Fibroblast of skin of back (primary cell): ENCODE measurements at places on chromosomes 7 and 10.

- DNase-seq, result no peak
These were observed 16.7 kb downstream of the LSMEM1 start for GRCh38 chr7:112497481-112497880.

DNA sequence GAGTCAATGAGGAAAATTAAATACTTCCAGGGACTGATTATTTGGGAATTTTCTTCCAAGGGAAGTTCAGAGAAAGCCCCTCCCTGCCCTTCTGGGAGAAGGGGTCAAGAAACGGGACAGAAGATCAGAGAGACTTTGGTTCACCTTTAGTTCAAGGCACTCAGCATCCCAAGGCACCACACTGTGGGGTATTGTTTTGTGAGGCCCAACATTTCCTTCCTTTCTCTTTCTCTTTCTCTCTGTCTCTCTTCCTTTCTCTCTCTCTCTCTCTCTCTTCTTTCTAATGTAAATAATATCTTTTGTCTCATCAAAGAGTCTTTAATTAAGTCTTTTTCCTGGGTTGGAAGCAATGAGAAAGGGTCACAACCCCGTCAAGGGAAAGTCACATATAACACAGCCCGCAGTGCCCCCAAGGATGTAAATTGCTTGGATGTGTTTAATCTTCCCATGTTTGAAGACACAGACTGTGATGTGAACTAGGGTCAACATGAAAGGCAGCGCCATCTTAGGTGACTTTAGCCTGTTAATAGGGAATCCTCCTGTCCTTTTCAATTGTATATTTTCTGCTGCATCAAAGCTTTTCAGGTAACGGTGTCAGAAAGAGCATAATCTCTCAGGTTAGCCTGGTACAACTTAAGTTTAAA lies 983.3 kb upstream of the C7orf33 start:
- no peak for DNase-seq

- no peak for DNase-seq
These were observed 77.9 kb upstream of the PLXNA4 start for GRCh38 chr7:132654150-132654549.

DNA sequence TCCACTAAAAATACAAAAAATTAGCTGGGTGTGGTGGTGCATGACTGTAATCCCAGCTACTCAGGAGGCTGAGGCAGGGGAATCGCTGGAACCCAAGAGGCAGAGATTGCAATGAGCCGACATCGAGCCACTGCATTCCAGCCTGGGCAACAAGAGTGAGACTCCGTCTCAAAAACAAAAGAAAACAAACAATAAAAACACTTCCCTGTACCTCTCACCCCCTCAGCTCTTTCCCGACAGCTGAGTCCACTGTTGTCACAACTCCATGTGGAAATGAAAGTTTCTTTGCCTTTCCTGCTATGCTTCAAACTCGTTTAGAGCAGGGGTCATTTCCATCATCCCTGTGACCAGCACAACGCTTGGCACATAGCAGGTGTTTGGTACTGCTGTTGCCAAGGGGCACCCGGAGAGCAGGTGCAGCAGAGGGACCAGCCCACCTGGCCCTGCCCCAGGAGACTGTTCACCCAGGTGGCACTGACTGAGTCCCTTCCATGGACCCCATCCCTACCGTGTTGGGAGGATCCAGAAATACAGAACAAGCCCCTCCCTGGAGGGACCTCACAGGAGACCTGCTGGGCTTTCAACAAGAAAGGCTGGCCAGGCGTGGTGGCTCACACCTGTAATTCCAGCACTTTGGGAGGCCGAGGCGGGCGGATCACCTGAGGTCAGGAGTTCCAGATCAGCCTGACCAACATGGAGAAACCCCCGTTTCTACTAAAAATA lies 4.9 kb downstream of the TMEM130 start:
- DNase-seq, result no peak

GRCh38 chr7:150341263-150342120 lies at the start of gene RARRES2:
Gene RARRES2, minus strand, starts transcription at chr7:150341629. Its CDS starts 1,020 bp downstream, at chr7:150340609.
- no peak for DNase-seq

GRCh38 chr7:107661081-107661864 lies 645 bp downstream of the SLC26A4 start:
- peak; percentile 41 for DNase-seq

DNA sequence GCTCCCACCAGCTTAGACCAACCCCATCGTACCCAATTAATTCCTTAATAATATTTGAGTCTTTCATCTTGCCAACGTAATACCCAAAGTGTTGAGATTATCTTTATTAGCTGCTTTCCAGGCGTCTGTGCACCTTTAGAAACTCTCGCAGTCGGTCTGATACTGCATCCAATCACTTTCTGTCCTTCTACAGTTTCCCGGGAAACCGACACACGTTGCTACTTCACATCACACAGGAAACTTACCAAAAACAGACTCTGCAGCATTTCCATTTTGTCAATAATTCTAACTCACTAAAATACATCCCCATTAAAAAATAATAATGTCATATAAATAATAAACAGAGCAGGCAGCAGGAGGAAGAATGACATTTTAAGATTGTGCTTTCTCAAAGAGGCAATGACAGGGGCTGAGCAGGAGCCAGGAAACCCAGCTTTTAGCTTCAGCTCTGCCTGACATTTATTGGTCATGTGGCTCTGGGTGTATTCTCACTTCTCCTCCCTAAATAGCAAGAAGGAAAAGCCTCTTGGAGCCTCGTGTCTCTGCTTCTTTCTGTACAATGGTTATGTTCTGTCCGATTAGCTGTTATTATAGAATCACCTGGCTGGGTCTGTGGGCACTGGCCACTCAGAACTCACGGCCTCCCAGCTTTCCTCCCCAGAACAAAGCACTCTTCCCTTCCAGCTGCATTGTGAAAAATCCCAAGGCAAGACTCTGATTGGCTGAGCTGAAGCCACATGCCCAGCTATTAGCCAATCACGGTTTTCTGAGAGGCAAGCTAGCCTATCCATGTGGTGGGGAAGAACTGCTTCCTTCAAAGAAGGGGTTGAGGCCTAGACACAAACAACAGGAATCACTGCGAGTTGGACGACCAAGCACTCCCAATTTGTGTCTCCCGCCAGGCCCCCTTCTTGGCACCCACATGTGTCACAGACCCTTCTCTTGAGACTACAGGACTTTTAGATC lies 424.7 kb upstream of the FOXK1 start:
- no peak for DNase-seq

GRCh38 chr7:38542156-38542555 lies 89.0 kb downstream of the AMPH start:
- peak; percentile 51 for DNase-seq

GRCh38 chr7:106167439-106168136 lies 55.5 kb upstream of the SYPL1 start:
- DNase-seq, result no peak

DNA sequence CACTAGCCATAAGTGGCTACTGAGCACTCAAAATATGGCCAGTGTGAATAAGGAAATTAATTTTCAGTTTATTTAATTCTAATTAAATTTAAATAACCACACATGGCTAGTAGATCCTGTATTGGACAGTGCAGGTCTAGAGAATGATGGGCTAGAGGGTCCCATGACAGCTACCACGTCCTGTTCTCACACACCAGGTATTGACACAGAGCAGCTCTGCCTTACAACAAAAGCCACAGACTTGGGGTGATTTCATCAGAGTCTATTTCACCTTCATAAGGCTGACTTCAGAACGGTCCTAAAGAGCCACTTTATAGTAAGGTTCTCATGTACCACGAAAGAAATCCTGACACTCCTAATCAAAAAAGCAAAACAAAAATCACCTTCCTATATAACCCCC lies 111.3 kb downstream of the UBE2H start:
- no peak for DNase-seq

DNA sequence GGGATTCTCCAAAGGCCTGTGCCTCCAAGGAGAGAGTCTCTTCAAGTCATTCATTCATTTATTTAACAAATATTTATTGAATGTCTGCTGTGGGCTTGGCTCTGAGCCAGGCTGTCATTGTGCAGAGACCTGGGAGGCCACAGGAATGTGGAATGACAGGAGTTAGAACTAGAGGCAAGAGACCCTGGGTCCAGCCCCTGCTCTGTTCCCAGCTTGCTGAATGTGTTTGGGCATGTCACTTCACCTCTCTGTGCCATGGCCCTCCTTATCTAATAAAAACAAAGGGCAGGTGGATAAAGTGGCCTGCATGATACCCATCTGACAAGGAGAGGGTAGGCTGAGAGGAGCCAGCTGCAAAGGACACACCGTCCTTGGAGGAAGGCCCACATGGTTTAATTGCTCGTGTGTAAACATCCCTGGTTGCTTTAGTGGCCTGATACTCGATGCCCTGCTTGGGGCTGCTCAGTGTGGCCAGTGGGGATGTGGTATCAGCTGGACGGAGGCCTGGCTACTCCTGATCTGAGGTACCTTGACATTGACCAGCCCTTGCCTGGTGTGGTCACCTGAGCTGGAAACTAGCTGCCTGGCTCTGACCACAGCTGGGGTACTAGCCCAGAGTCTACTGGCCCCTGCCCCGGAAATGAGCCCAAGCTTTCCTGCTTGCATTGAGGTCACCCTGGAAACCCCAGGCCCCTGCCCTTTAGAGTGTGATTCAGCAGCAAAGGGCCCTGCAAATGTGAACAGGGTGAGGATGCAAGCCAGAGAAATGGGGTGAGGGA lies 116.2 kb downstream of the CDH23 start:
- DNase-seq, result peak; percentile 20

DNA sequence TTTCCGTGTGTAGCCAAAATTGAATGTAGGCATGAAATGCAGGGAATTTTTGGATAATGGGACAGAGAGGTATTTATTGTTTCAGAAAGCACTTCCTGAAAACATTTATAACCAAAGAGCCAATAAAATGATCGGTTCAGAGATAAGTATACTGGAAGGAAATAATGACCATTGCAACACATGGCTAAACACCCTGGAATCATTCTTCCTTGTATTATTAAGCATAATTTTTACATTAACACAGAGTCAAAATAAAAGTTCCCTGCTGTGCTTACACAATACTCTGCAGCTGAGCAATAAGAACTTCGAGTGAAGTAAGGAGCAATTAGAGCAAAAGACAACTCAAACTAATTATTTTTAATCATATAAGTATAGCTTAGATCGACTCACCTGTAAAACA lies 648.3 kb downstream of the TNS3 start:
- peak; percentile 6 for DNase-seq

GRCh38 chr7:111762211-111762610 lies 199.9 kb upstream of the IMMP2L start:
- no peak for DNase-seq

- no peak for DNase-seq
These were observed 120.0 kb downstream of the CAMK1D start for GRCh38 chr10:12469345-12469744.

- DNase-seq, result peak; percentile 13
These were observed 22.8 kb downstream of the FAM107B start for GRCh38 chr10:14751921-14752320.

DNA sequence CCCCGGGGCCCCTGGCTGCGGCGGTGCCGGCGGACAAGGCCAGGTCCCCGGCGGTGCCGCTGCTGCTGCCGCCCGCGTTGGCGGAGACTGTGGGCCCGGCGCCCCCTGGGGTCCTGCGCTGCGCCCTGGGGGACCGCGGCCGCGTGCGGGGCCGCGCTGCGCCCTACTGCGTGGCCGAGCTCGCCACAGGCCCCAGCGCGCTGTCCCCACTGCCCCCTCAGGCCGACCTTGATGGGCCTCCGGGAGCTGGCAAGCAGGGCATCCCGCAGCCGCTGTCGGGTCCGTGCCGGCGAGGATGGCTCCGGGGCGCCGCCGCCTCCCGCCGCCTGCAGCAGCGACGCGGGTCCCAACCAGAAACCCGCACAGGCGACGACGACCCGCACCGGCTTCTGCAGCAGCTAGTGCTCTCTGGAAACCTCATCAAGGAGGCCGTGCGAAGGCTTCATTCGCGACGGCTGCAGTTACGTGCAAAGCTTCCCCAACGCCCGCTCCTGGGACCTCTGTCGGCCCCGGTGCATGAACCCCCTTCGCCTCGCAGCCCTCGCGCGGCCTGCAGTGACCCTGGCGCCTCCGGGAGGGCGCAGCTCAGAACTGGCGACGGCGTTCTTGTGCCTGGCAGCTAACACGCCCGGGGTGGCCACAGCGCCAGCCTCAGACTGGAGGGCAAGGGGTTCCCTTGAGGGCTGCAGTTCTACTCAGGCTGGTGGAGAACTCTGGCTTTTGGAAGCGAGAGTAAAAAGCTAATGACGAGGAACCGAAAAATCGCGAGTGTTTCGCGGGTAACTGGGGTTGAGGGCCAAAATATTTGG lies 804 bp downstream of the FRAT1 start:
- peak; percentile 22 for DNase-seq

DNA sequence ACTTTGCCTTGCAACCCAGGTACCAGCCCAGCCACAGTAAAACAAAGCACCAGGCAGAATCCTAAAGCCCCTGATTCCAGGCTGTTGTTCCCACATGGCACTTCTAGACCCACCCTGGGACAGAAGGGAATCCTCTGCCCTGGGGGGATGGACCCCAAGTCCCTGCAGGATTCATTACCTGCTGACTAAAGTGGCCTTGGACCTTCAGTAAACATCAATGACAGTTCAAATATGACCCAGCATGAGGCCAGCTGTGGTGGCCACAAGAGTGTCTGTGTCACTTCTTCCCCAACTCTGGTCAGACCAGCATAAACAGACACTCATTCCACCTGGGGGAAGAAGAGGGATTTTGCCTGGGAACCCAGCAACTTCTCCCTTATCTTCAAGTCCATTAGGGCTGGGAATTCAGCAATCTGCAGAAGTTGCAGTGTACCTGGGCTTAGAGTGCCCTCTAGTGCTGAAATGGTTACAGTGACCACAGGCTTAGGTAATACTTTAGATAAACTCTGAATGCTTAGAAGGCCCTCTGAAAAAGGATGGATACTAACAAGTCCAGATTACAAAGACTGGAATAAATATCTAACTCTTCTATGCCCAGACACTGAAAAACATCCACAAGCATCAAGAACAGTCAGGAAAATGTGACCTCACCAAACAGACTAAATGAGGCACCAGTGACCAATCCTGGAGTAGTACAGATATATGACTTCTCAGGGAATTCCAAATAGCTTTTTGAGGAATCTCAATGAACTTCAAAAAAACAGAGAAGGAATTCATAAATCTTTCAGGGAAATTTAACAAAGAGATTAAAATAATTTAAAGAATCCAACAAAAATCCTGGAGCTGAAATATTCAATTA lies 108.5 kb upstream of the TMEM168 start:
- DNase-seq, result peak; percentile 65

DNA sequence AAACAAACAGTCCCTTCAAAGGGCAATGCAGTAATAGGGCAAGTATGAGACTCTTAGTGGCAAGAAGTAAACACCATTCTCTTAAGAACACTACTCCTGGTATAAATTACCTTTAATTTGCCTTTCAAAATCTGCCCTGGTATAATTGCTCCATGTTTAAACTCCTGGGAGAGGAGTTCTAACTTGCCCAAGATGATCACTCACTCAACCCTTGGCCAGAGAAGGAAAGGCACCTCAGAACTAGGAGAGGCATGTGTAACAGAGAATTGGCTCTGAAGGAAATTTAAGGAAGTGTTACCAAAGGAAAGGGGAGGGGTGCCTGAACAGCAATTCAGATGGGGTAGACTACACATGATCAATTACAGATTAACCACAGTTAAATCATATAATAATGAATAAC lies 1173.6 kb upstream of the SORCS1 start:
- DNase-seq, result no peak
